Activated T-helper 9 cell treated with anti-CD3 and anti-CD28 coated beads, Interleukin-2, amount 50 U/mL, for 16 hours (primary cell): ENCODE measurements at places on chromosomes 16 and 17.
A peak's percentile ranks its signal among the peaks of the same experiment; 100 is the strongest.

- DNase-seq = no peak
Observed at GRCh38 chr16:87762071-87762571, 3.7 kb downstream of the KLHDC4 start.

GRCh38 chr17:77363821-77364361, 223.1 kb downstream of the SEC14L1 start:
- DNase-seq = no peak

DNA sequence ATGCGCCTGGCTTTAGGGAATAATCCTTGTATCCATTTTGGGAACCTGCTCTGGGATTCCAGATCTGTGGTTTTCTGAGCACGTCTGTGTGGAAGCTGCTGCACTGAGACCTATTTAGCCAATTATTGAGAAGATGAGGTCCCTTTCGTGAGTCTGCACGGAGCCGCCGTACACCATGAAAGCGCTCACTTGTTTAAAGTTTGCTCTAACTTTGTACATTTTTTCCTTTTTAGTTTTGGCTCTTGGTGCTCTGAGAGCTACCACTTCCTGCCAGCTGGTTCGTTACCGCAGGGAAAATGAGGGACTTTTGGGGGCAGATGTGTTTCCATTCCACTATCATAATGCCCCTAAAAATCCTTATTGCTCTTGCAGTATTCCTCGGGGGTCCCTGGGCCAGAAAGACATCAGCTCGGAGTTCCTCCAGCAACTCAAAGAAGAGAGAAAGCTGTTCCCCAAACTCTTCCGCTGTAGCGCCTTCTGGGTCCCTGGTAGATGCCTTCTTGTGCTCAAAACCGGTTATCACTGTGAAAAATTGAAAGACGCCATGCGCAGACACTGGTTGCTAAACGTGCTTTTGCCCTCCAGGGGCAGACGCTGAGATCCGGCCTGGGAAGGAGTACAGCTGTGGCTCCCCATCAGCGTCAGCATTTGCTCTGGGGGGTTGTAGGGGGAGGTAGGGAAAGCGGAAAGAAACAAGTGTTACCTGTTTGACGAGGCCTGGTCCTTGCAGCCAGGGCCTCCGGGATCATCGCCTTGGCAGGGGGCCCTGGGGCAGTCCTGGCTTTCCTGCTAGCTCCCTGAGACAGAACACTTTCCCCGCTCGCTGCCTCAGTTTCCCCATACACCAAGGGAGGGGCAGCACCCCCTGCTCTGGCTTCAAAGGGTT, 238.1 kb downstream of the MRTFB start:
- no peak for DNase-seq

GRCh38 chr17:44247440-44247841, 20.5 kb downstream of the SLC4A1 start:
- DNase-seq = no peak

GRCh38 chr16:4684058-4684715, 9.2 kb upstream of the NUDT16L1 start:
- no peak for DNase-seq

DNA sequence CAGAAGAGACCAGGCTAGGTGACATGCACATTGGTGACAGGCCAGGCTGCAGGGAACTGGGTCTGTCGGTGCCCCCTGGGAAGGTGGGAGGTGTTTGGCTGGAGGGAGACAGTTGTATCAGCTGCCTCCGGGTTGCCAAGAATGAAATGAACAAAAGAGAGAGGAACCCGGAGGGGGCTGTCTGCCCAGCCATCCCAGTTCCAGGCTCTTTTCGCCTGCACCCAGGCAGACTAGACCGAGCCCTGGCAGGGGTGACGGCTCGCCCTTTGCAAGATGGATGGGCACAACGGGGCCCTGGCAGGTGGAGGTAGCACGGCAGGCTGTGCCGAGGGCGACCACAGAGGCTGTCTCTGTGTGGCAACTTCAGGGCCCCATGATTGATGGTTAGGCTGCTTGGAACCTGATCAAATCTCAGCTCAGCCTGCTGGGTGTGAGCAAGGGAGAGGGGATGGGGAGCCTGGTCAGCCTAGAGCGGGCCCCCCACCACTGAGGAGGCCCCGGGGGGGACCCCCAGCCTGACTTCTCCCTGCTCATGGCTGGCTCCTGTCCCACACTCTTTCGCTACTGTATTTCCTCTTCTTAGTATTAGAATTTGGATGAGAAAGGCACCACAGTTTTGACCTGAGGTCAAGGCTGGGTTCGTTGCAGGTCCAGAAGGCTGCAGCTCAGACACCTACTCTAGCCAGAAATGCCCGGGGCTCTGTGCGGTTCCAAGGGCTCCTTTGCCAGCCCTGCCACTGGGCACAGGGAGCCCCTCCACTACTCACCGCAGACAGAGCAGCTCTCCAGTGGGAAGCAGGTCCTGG, 118.9 kb upstream of the CHMP6 start:
- DNase-seq = no peak

- no peak for DNase-seq
Observed at GRCh38 chr17:79890706-79891105, 51.5 kb upstream of the CBX4 start.

- no peak for DNase-seq
Observed at GRCh38 chr17:44000141-44000860, 4.1 kb upstream of the NAGS start.

- no peak for DNase-seq
Observed at GRCh38 chr17:60563743-60564142, 36.2 kb upstream of the PPM1D start.

GRCh38 chr16:4702466-4702808, 9.1 kb downstream of the NUDT16L1 start:
- DNase-seq = no peak

DNA sequence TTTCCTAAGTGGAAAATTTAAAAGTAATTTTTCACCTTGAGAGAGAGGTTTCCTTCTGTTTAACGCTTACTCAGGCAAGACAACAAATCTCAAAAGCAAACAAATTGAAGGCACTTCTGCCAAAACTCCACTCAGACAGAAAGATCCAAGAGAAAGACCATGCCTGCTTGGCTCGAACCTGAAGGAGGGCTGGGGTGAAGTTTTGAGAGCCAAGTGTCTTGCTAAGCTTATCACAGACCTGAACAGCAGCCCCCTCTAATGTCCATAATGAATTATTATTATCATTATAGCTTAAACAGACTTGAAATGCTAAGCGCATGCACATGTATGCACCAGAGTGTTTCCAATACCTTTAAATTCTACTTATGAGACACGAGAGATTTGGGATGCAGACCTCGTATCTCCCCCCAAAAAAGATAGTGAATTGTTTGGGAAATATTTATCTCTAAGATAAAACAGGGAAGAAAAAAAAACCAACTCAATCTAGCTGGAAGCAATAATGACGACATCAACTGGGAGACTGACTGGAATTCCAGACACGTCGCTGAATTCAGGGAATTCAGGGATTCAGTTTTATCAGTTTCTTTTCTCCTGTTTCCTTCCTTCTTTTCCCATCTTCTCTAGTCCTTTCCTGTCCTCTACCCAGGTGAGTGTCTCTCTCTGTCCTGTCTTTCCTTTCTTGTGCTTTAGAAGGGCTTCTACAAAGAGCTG, 473.2 kb downstream of the RBFOX1 start:
- DNase-seq = no peak

- no peak for DNase-seq
Observed at GRCh38 chr16:13120557-13120956, 219.2 kb downstream of the SHISA9 start.

- no peak for DNase-seq
Observed at GRCh38 chr16:69618307-69618706, 52.5 kb downstream of the NFAT5 start.

DNA sequence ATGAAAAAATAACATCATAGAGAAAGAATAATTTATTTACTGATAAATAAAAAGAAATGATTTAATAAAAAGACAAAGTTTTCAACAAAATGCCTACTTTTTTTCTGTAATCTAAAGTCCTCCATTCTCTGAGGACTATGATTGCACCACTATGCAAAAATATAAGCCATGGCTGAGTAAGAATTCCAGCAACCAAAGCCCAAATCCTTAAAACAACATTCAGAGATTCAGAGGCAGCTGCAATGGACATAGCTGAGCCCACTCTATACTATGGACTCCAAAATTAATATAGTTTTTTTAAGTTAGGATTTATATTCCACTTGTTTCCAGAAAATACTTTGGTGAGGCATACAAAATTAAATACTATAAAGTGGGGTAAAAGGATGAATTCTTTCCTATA, 169.5 kb upstream of the C17orf78 start:
- DNase-seq = no peak

- no peak for DNase-seq
Observed at GRCh38 chr17:35774499-35774898, 13.8 kb downstream of the C17orf50 start.

GRCh38 chr16:87657621-87658192, 55.4 kb downstream of the JPH3 start:
- DNase-seq = no peak

DNA sequence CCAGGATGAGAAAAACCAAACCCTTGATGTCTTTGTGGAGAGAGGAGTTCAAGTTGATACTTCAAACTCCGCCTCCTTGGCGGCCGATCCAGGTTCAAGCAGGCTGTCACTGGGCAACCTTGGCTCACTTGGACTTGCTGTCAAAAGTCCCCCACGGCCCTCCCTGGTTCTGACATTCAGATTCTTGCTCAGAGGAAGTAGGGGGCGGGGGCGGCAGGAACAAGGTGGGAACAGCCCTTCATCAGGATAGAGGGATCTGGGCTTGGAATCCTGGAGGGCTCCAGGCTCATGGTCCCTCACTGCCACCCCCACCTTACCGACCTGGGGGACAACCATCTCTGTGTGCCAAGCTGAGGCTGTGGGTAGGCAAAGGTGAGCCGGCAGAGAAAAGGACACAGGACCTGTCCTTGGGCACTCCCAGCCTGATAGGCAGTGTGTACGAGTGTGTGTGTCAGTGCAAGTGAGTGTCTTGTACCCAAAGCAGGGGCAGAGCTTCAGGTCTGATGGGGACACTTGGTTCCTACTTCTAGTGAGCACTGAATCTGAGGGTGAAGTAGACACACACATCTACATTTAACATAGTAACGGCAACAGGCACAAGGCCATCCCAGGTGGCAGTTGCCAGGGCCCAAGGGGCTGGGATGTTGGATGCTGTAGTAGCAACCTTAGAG, 6.6 kb upstream of the TSPOAP1 start:
- DNase-seq = no peak

GRCh38 chr16:10180771-10181163, 1.5 kb downstream of the GRIN2A start:
- no peak for DNase-seq

DNA sequence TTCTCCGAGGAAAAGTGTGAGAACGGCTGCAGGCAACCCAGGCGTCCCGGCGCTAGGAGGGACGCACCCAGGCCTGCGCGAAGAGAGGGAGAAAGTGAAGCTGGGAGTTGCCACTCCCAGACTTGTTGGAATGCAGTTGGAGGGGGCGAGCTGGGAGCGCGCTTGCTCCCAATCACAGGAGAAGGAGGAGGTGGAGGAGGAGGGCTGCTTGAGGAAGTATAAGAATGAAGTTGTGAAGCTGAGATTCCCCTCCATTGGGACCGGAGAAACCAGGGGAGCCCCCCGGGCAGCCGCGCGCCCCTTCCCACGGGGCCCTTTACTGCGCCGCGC, at the start of gene ERBB2:
ERBB2 (plus strand) TSS at position 247 of the 330 bp plus-strand sequence. CDS start 175 bp downstream, outside the sequence.
- DNase-seq = no peak

- DNase-seq = no peak
Observed at GRCh38 chr16:1380195-1380594, 28.5 kb downstream of the GNPTG start.

DNA sequence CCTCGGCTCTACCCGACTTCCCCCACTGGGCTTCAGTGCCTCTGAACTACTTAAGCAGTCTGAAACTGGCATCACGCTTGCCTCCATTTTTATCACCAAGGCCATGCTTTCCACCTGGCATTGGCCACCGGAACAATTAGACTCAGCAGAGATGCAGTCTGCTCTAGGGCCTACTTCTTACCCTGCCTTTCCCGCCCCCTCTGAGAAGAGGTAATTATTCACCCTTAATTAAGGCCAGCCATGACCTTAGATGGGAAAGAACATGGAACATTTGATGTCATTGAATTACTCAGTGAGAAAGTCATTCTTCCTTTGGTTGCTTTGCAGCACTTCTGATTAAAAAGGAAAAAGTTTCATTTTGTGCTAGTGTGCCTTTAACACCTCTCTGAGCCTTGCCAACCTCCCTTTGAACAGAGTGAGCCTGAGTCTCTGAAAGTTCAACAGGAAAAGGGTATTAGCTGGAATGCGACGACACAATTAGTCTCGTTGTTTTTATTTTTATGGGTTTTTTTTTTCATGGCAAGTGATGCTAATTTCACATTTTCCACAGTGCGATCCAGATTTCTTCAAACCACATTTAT, 60.9 kb upstream of the TNRC6A start:
- peak; percentile 12 for DNase-seq

DNA sequence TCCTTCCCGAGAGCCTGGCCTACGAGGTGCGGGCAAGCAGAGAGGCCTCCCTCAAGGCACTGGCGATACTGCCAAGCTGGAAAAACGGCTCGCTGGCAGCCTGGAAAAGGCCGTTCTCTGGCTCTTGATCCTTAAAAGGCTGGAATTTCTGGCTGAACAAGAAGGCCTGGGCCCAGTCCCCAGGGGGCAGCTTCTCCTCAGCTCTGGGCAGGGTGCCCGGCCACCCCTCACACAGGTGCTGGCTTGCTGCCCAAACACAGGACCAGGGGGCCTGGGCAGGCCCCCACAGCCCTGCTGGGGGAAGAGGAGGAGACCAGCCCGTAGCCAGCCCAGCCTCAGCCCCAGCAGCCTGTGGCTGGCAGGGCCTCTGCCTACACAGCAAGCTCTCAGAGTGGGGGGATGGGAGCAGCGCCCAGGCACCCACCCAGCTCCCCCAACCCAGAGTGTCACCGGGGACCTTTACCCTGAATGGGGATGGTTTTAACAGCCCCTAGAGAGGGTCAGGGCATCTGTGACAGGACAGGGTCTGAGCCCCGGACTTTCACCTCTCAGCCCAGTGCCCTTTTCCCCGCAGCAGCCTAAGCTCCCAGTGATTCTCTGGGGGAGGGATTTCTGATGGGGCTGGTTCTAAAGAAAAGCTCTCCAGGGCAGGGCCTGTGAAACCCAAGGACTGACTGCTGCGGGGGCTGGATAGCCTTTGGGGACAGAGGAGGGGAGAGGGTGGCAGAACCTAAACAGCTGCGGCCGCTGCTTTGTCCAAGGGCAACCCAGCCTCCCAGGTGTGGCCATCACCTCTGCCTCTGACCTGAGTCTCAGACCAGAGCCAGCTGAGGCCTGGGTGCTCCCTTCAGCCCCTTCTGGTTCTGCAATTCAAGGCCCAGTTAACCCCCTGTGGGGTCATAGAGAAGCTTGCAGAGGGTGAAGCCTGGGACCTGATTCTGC, 38.6 kb upstream of the TOB1 start:
- no peak for DNase-seq

GRCh38 chr17:48294020-48294805, 135.8 kb downstream of the SKAP1 start:
- DNase-seq = no peak

GRCh38 chr17:10724546-10725195, 5.2 kb downstream of the TMEM220 start:
- DNase-seq = no peak

- DNase-seq = no peak
Observed at GRCh38 chr16:14347706-14348105, 276.6 kb downstream of the MRTFB start.
